Stimulated activated CD8-positive, alpha-beta memory T cell treated with anti-CD3 and anti-CD28 coated beads, Interleukin-2, amount 100 ng/mL, for 1 hour (primary cell): ENCODE measurements at places on chromosomes 2 and 18.

GRCh38 chr2:210528716-210529115 is 27.7 kb upstream of the CPS1 start:
- DNase-seq = no peak

DNA sequence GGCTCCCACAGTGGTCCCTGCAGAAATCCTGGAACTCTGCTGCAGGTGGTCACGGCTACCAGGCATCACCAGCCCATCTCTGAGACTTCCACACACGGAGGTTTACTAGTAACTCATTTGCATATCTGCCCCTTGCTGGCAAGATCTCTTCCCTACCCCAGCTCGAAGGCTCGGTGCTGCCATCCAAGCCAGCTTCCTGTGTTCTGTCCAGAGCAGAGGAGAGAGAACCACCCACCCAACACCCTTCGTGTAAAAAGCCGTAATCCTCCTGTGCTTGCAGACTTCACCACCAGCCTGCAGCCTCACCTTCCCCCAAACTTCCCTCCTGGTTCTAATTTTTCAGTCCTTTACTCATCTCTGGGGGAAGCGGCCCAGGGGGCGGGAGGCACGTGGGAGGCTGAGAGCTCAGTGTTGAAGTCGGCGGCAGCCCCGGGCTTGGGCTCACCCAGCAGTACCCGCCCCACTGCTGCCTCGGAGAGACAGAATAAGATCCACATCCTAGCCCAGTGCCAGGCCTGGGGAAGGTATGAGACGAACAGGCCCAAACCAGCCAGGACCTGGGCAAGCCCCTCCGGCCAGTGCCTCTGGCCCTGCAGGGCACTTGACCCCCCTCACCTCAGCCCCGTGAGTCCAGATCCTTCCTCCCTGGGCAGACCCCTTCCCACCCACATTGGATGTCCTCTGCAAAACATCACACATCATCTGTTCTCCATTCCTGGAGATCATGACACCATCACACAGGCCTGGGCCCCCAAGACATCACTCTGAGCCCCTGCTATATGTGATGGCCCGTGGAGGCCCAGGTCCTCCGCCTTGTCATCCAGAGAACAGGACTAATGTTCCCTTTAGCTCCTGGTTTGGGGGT is 145.8 kb upstream of the ID2 start:
- DNase-seq = no peak

DNA sequence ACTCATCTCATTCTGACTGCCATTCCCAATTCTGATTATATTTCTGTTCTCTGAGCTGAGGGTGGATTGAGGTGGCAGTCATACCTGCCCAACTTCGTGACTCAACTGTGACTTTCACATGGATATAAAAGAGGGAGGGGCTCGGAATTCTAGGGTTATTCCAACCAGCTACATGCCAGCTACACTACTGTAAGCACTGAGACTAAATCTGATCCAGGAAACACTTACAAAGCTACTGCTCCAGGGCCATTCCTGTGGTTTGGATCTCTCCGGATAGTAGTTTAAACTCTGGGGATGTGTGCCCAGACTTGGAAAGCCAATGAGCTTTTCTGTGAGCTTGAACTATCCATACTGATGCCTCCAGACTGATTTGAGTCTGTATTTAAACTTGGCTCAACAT is 7.9 kb downstream of the MAP2 start:
- no peak for DNase-seq

DNA sequence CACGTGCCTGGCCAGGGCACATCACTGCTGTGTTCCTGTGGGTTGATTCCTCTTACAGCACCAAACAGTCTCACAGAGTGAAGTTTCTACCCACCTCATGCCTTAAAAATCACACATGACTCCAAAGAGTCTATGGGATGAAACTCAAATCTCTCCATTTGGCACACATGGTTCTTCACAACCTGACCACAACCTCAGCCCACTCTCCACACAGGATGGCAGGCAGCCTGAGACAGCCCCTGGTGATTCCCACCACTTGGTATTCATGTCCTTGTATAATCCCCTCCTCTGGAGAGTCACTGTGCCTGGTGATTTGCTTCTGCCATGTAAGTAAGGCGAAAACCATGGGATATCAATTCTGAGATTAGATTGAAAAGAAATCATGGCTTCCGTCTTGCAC is 46.2 kb downstream of the LBH start:
- DNase-seq = no peak

GRCh38 chr2:177225965-177226360 is 13.4 kb downstream of the HNRNPA3 start:
- DNase-seq = no peak

GRCh38 chr2:32118055-32118454 is 47.6 kb upstream of the SLC30A6 start:
- DNase-seq = no peak

- DNase-seq = no peak
These were observed 5.5 kb downstream of the SETBP1 start for GRCh38 chr18:44686156-44686555.

DNA sequence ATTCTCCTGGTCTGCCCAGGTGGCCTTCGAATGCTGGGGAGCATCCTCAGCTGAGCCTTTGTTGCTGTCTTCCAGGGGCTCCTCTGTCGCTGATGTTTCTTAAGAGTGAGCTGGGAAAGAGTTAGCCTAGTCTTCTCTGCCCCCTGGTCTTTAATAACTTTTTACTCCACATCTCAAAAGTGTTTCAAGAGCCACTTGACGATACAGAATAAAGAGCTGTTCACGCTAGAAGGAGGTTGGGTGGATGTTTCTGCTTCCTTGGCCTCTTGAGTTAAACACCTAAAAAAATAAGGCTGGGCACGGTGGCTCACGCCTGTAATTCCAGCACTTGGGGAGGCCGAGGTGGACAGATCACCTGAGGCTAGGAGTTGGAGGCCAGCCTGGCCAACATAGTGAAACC is 2.8 kb upstream of the BUB1 start:
- no peak for DNase-seq
